ENCODE measurements at places on chromosomes 13 and 19. TPM values are rescaled to one million over a fixed set of nuclear protein-coding genes. Genes with fewer than 3 reads are reported as not detected.

The U2AF1L4 gene
- total RNA-seq, result 17.7 TPM

The SHISA7 gene
- not detected for total RNA-seq

DNA sequence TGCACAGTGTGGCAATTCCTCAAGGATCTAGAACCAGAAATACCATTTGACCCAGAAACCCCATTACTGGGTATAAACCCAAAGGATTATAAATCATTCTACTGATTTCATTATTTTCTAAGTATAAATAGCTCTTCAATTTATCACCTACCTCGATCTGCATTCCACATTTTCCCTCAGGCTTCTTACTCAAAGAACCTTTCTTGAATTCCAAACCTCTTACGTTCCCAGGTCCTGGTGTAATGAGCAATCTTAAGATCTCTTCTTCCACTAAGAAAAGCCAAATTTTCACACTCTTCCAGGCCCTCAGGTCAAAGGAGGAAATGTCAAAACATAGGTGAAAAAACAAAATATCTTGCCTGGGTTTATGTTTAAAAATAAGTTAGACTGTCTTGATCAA is 237.3 kb upstream of the GPC6 start:
- no peak for DNase-seq

GRCh38 chr13:23643338-23644125 is 73.3 kb downstream of the TNFRSF19 start:
- DNase-seq, result no peak

- no peak for DNase-seq
These were observed 2.1 kb upstream of the HAMP start for GRCh38 chr19:35279985-35280821.

Data from left cardiac atrium (tissue), 4 donors.